ENCODE measurements at places on chromosomes 16 and 17. TPM values are rescaled to one million over a fixed set of nuclear protein-coding genes. Genes with fewer than 3 reads are reported as not detected.

Gene PRSS53
- 2.0 TPM for total RNA-seq

Gene HSF4
- 54.3 TPM for total RNA-seq

Gene KRTAP9-8
- total RNA-seq = not detected

Gene PITPNM3
- 8.6 TPM for total RNA-seq

Gene PRPSAP1
- 92.6 TPM for total RNA-seq

Gene PYY
- total RNA-seq = not detected

Gene SCN4A
- total RNA-seq = 0.98 TPM

Gene CCDC200
- not detected for total RNA-seq

Gene CPHXL2
- not detected for total RNA-seq

Gene ZNF598
- 51.8 TPM for total RNA-seq

Gene ZNF469
- total RNA-seq = 2.2 TPM

Gene OTOP3
- 0.74 TPM for total RNA-seq

Gene C16orf89
- 4.4 TPM for total RNA-seq

Gene KRTAP1-5
- not detected for total RNA-seq

Gene TBC1D3I
- total RNA-seq = 1.7 TPM

Gene SEPTIN12
- total RNA-seq = not detected
